Dorsolateral prefrontal cortex (tissue), 122 donors: ENCODE measurements at places on chromosomes 6 and 20.

GRCh38 chr6:145275019-145275418 lies 460.3 kb downstream of the EPM2A start:
- DNase-seq, result no peak

DNA sequence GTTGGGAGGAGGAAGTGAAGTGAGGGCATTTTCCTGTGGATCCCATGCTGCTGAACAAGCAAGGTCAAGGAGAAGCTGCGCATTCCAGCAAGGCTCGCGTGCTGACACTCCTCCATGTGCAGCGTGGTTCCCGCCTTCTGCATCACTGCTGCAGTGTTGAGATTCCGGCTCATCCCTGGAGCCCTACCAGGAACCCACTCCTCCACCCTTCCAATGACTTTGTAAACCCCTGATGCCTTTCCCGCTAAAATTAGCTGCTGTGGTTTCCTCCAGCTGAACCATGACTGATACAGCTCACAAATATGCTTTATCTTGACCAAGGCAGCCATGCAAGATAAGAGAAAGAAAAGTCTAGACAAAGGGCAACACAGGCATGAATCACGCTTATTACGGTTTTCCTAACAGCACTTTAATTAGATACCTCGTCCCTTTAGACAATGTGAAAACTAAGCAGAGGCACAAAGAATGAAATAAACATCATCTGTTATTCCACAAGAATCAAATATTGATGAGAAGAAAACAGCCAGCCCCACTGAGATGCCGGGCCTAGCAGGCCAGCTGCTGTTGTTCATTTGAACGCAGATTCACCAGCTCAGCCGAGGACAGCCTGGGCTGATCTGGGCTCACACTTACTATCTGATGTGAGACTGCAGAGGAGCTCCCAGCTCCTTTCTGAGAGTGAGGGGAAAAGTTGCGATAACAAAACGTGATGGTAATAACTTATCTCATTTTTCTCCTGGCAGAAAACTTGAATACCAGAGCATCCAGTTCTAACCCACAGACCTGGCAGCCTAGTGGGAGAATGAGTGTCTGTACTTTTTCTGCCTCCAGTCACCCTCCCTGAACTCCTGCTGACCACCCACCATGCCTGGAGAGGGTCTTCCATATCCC lies 14.2 kb upstream of the BNIP5 start:
- DNase-seq, result no peak

DNA sequence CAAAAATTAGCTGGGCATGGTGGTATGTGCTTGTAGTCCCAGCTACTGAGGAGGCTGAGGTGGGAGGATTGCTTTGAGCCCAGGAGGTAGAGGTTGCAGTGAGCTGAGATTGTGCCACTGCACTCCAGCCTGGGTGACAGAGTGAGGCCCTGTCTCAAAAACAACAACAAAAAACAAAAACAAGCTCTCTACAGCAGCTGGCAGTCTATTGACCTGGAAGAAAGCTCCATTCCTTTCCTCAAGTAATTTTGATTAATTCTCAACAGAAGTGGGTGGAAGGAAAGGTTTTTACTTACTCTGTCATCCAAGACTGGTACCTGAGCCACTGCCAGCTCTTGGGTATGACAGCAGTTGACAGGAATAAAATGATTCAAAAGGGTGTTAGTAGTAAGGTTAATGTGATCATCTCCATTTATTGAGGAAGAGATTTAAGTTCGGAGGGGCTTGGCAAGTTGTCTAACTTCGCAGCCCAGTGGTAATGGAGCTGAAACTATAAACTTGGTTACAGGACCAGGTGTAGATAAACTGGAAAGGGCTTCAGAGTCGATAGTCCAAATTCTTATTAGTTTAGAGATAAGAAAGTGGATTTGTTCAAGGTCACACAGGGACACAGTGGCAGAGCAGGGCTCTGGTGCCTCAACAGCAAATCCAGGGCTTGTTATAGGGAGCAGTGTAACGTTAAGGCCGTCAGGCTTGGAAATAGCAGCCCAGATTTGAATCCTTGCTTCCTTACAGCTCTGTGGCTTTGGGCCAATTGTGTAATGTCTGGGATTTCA lies 14.8 kb downstream of the SRSF3 start:
- no peak for DNase-seq

GRCh38 chr6:23980965-23981364 lies 145.1 kb upstream of the NRSN1 start:
- DNase-seq, result no peak

GRCh38 chr6:167393731-167394130 lies 68.8 kb downstream of the TTLL2 start:
- no peak for DNase-seq

- DNase-seq, result no peak
Measured at GRCh38 chr20:437787-438486, 24.4 kb downstream of the TBC1D20 start.

- no peak for DNase-seq
Measured at GRCh38 chr6:110317646-110318045, 40.5 kb downstream of the METTL24 start.

DNA sequence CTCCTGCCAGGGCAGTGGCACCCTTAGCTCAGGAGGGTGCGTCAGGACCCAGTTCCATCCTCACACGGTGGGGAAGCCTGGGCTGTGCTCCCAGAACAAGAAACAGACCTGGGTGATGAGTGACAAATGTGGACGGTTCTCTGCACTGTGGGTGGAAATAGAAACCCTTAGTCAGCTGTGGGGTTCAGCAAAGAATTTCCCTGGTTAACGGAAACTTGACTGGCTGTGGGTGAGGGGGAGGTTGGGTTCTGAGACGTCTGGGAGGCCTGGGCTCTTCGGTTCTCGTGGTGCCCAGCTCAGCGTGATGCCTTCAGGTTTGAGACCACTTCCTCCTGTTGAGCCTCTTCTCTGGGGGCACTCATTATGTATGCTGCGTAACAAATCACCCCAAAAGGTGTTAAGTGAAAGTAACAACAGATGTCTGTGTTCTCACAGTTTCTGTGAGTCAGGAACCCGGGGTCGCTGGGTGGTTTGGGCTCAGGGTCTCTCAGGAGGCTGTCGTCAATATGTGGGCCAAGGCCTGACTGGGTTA lies 53.1 kb upstream of the FAM83D start:
- DNase-seq, result no peak

DNA sequence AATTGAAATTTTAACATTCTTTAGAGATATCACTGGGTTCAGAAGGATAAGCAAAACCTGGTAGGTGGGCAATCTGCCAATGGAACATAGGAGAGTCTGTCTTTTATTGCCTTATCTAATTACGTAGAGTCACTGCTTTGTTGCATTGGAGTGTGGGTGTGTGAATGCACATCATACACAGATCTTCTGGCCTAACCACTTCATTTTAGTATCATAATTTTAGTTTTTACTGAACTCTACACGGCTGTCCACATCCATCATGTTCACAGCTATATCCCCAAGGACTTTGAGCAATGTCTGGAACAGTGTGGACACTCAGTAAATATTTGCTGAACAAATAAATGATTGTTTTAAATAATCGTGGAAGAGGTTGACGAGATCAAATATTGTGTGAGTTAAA lies 104.6 kb upstream of the AKIRIN2 start:
- no peak for DNase-seq

GRCh38 chr20:53030061-53030460 lies 57.9 kb downstream of the TSHZ2 start:
- no peak for DNase-seq

GRCh38 chr20:19920381-19921138 lies 96.6 kb upstream of the NAA20 start:
- no peak for DNase-seq

DNA sequence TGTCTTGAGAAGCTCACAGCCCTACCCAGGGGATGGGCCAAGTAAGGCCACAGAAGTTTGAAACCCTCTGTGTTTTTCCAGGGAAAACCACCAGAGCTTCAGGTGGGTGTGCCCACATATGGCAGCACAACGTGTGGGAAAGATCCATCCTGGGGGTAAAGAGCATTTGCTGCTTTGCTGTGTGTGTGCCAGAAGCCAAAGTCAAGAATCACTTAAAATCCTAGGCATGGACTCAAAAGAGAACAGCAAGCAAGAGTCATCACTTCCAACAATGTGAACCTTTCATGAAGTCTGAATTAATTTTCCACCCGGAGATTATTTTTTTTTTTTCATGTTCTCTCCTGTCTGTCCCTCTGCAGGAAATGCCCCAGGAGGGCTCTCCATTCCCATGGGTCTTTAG lies 308.2 kb upstream of the SGK1 start:
- no peak for DNase-seq

DNA sequence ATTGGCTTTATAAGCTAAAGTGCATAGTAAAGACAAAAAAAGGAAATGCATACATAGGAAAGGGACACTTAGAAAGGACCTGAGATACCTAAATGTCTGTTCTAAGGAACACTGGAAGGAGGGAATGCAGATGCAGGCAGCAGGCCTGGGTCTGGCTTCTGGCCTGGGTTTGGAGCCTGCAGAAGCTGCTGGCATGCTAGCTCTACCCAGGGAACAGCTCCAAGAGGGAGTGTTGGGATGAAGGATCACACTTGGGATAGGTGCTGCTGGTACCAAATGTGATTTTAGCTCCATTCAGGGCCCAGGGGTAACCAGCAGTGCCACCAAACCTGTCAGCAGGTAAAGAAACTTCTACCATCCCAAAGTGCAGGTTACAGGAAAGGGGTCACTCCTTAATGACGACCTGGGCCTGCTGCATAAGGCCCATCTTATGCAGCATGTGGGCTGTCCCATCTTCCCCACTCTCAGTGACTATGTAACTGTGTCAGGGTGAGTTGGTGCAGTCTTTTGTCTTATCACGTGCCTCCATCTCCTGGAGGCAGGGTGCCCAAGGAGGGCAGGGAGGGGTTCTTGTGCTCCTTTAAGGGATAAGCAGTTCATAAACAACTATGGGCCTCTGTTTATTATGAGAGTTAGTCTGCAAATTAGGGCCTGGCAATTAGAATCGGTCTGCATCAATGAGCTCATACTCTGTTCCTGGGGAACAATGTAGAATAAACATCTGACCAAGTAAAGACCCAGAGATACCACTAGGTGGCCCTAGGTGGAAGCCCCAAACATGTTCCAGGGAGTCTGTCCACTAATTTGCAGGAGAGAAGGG lies 26.9 kb downstream of the DDX27 start:
- peak; percentile 50 for DNase-seq

GRCh38 chr6:46104209-46104608 lies 25.6 kb upstream of the ENPP4 start:
- no peak for DNase-seq

DNA sequence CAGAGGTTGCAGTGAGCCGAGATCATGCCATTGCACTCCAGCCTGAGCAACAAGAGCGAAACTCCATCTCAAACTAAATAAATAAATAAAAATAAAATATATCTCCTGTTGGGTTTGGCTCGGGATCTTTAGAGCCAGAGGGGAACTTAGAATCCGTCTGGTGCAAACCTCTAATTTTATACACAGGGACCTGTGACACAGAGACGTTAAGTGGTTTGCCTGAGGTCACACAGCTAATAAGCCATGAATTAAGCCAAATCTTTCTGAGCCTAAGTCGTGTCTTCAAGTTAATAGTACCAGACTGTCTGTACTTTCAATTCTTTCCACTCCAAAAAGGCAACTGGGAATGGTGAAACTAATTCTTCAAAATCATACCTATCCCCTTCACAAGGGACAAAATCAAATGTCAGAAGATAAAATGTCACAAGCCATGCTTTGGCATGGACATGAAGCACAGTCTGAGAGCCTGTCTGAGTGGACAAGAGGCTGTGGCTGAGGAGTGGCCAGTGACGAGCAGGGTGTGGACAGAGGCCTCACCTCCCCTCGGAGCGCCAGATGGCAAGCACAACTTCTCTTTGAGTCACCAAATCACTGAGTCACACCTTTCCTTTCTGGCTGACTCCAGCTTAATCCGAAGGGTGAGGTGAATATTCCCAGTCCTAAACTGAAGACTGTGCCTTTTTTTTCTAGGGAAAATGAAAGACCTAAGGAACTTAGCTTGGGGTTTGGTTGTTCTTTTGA lies 177.4 kb downstream of the TFAP2A start:
- DNase-seq, result no peak

DNA sequence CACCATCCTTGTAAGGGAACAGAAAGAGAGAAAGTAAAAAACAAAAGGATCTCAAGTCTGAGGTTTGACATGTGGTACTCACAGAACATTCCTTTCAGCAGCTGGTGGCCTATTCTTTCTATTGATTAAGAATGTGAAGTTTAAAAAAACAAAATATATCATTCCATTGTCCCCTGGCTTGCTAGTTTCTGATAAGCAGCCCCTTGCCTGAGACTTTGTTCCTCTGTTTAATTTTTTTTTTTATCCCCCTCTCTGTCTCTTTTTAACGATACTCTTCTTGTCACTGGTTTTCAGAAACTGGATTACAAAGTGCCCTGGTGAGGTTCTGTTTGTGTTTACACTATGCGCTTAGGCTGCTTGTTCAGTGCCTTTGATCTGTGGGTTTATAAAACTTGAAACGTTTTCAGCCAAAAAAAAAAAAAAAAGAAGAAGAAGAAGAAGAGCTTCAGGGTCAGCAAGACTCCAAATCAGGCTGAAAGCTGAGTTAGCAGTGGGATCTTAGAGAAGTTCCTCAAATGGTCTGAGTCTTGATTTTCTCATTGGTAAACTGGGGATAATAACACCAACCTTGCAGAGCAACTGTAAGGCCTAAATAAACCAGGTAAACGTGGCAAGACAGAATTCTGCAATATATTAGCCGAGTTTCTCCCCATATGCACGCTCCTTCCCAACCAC lies 45.1 kb upstream of the SLC22A23 start:
- DNase-seq, result no peak

DNA sequence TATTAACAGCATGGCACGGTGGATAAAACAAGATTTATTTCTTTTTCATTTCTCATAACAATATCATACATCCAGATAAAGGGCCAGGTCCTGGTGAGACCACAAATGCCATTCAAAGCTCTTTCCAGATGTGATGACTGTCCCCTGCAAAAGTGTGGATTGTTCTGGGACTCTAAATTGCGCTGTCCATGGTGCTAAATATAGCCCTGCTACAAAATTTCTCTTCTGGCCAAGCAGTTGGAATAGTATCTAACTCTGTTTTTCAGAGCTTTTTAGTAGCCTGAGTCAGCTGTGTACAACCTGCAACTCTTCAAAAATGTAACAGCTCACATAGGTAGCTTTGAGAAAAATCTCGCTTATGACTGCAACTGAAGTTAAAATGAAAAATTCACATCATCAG lies 115.8 kb downstream of the MANEA start:
- DNase-seq, result no peak

DNA sequence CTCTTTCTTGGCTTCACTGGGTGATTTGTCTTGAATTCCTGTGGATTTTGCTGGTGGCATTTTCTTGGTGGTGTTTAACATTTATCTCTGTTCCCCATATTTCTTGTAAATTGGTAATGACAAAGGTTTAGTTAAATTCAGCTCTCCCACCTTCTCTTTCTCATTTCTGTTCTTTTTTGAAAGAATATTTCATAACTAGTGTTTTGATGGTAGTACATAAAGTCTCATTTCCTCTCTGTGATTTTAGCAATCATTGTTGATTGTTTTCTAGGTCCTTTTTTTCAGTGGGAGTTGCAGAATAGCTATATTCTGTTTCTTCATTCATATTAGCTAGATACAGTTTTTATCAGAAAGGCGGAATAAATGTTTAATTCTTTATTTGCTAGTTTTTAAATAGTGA lies 73.1 kb downstream of the QKI start:
- no peak for DNase-seq
